SK-N-SH treated with all-trans-retinoic acid at 6 μM for 48 hours (cell line): ENCODE measurements at places on chromosomes 5 and 9.

DNA sequence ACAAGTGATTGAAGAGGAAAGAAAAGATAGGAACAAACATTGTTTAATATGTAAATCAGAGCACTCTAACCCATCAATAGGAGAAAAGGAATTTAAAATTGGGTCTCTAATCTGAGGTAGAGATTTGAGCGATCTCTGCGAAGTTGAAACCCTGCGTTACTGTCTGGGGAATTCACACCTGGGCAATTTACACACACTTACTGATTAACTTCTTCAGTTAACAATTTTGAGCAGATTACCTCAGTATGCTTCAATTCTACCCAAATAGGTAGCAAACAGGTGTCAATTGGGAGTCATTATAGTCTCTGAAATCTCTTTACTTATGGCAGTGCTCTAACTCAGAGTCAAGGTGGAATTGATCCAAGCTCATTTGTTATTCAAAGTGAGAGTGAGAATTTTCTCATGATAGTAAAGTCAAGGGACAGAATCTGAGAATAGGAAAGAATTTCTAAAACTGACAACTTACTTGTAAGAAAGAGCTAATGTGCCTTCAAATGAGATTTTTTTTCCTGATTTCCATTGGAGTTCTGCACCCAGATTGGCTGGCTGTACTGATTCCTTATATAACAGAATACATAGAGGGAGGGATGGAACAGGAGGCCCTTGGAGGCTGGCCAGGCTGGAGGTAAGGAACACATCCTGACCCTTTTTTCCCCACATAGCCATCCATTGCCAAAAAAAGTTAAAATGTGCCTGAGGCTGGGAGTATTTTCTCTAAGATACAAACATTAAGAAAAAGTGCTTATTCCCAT lies 27.1 kb upstream of the IFNA14 start:
- no peak for ATAC-seq

- no peak for ATAC-seq
These were observed 481.6 kb downstream of the SPATA31A7 start for GRCh38 chr9:61671276-61671973.

GRCh38 chr5:172426086-172426485 lies 28.2 kb downstream of the SH3PXD2B start:
- no peak for ATAC-seq

- ATAC-seq = no peak; the same call in 2 of the 3 replicates
These were observed 24.4 kb downstream of the FAM163B start for GRCh38 chr9:133584559-133585476.
